ENCODE measurements at places on chromosomes 7 and 10.

GRCh38 chr7:146956853-146957252 is 840.3 kb downstream of the CNTNAP2 start:
- peak; percentile 17 for DNase-seq

DNA sequence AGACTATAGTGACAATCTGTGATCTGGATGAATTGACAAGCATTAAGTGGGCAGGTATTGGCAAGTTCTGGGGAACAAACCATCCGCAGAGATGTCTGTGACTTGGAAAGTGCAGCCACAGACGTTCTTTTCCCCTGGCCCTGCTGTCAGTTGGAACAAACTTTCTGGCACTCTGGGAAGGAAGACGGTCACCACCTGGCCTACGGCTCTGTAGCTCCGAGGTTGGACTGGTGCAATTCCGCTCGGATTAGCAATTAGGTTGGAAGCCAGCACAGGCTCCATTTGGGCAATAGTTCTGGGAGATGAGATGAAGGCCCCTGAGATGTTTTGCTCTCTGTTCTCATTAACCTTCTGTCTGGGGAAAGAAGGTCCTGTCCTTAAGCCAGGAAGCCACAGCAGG is 437.5 kb downstream of the CALN1 start:
- no peak for DNase-seq

GRCh38 chr7:100489824-100490223 is 6.1 kb downstream of the NYAP1 start:
- DNase-seq: peak; percentile 95

DNA sequence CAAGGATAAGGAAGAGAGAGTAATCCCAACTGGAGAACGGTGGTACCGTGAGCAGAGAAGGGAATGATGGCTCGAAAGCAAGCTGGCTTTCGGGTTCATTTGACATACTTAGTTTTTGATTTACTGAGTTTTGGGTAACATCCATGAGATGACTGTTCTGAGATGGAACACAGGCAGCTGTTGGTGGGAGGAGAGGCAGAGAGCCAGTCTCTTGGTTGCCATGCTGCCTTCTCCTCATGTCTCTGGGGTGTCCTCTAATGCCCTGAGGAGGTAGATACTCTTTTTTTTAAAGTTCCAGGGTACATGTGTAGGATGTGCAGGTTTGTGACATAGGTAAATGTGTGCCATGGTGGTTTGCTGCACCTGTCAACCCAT is 76.4 kb upstream of the NRP1 start:
- DNase-seq: no peak

DNA sequence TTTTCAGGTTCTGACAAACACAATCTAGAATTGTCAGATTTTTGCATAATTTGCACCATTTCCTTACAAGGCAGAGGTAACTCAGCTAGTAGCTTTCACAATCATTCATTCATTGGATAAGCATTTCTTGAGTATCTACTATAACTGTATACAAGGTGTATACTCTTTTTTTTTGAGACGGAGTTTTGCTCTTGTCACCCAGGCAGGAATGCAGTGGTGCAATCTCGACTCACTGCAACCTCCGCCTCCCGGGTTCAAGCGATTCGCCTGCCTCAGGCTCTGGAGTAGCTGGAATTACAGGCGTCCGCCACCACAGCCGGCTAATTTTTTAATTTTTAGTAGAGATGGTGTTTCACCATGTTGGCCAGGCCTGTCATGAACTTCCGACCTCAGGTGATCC is 16.2 kb upstream of the EXOC6 start:
- DNase-seq: no peak

DNA sequence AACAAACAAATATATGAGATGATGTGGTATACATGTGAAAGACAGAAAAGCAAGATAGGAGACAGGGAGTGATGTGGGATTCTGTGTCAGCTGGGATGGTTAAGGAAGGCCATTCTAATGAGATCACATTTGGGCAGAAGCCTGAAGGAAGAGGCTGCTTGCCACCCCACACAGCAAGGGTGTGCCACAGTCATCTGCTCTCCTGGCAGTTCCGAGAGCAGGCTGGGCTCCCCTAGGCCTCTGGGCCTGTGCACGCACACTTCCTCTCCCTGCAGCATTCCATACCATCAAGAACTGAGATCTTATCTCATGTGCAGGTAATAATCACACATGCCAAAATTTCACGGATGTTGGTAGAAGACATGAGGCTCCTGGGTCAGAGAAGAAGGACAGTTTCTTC is 43.1 kb downstream of the SYPL1 start:
- DNase-seq: no peak

DNA sequence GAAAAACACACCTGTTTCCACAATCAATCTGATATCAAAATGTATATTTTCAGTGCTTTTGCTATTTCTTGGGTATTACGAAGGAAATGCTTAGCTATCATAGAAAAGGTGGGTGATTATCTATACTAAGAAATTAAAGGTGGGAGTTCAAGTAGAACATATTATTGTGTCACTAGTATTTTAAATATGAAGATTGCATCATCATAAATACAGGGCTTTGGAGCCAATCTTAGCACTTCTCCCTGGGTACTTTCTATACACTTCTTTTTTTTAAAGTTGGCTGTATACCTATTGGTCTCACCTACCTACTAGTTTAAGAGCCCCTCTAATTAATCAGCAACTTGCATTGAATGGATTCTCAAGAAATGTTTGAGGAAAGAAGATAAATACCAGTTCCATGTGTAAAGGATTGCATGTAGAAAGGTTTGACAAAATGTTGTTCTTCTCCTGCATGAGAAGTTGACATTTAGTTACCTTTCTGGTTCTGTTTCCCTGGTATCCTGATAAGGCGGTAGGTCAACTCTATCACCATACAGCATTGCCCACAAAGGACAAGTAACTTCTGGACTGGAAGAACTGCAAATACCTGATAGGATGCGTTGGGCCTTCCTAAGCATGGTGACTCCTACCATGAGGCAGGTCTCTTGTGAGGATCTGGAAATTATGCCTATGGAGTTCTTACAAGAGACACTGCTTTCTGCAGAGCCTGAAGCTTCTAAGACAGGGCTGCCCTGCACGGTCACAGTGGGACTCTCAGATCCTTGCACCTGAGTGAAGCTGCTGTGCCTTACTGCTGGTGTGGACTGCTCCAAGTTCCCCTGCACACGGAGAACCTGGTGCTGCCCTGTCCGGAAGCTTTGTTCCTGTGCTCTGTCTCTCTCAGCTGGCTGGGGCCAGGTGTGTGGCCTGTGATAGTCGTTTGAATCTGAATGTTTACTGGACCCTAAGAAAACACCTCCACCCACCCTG is 32.1 kb upstream of the PDSS1 start:
- no peak for DNase-seq

DNA sequence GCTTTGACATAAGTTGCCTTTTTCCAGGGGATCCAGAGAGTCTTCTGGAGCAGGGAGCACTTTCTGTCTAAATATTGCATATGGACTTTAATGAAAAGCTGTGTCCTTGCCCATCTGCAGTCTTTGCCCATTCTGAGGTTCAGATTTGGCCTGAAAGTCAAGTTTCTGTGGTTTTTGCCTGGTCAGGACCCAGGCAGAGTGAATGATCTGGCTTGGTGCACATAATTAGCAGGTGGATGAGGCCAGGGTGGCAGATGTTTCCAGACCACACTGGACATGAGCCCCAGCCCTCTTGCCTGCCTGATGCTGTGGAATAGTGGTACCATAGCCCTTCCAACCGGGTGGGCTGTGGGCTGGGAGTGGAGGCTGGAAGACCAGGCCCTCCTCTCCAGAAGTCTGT is 11.0 kb downstream of the HECW1 start:
- no peak for DNase-seq

- DNase-seq: peak; percentile 71
These were observed 126.0 kb downstream of the SGMS1 start for GRCh38 chr10:50497758-50498157.

GRCh38 chr10:131088619-131089018 is 222.9 kb downstream of the TCERG1L start:
- DNase-seq: no peak

DNA sequence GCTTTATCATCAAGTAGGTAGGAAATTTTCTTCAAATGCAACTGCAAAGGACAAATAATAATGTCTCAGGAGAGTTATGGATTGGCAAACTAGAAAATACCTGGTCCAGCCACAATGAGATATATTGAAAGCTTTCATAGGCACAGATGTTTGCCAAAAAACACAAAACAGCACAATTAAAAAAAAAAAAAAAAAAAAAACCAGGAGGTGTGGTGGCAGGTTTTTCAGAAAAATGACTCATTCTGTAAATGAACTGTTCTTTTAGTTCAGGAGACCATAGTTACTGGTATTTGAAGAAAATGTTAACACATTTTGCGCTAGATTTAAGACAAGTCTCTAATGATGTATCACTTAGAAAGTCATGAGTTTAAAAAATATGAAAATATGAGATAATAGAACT is 55.0 kb upstream of the JCAD start:
- DNase-seq: no peak

DNA sequence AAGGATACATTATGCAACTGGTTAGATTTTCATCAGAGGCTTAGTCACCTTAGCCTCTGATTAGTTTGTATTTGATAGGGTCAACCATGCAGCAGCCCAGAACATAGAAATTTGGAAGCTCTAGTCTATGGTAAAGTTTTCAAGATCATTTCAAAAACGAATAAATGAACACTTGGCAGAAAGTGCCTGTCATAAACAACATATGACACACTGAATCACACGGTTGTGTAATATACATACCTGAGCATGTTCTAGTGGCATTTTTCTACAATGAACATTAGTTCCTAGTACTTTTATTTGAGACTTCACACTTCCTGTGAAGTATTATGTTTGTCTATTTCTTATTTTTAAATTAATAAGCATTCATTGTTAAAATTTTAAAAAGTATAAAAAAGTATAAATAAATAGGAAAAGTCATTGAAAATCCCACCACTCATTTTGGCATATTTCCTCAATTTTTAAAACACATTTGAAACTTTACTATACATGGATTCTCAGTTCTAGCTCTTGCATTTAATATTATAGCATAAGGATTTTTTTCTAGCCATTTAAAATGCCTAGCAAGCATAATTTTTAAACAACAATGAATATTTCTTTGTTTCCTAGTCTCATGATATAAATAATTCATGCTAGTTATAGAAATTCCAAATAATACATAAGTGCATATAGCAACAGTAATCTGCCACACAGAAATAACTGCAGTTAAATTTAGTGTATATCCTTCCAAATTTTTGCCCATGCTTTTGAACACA is 25.7 kb upstream of the PRPS1L1 start:
- DNase-seq: no peak

GRCh38 chr10:96834120-96834519 is 2.0 kb downstream of the LCOR start:
- peak; percentile 22 for DNase-seq

GRCh38 chr10:66714741-66715140 is 211.1 kb upstream of the LRRTM3 start:
- peak; percentile 8 for DNase-seq

GRCh38 chr10:50286517-50286916 is 35.2 kb upstream of the ASAH2 start:
- DNase-seq: peak; percentile 75

- DNase-seq: peak; percentile 18
These were observed 50.5 kb downstream of the TPST1 start for GRCh38 chr7:66255534-66256100.

- DNase-seq: no peak
These were observed 1.8 kb downstream of the SEPTIN7 start for GRCh38 chr7:35802649-35803048.

GRCh38 chr10:49166484-49167400 is 21.4 kb downstream of the TMEM273 start:
- no peak for DNase-seq

DNA sequence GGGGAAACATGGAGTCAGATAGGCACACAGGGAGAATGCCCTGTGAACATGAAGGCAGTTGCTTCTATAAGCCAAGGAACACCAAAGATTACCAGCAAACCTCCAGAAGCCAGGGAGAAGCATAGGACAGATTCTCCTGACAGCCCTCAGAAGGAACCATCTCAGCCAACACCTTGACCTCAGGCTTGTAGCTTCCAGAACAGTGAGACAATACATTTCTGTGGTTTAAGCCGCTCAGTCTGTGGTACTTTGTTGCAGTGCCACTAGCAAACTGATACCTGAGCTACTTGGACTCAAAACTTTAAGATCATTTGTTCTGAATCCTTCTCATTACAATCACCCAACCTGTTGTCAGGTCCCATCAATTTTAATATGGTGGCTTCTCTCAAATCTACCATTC is 31.2 kb downstream of the ABLIM1 start:
- DNase-seq: no peak

GRCh38 chr7:139708541-139708940 is 69.3 kb downstream of the HIPK2 start:
- no peak for DNase-seq

DNA sequence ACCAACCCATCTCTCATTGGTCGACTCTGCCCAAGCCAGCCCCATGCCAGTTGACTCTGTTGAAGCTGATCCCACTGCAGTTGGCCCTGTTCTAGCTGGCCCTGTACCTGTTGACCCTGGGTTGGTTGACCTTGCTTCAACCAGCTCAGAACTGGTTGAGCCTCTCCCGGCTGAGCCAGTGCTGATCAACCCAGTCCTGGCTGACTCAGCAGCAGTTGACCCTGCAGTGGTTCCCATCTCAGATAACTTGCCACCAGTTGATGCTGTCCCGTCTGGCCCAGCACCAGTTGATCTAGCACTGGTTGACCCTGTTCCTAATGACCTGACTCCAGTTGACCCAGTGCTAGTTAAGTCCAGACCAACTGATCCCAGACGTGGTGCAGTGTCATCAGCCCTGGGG is 7.4 kb downstream of the PPRC1 start:
- DNase-seq: no peak

DNA sequence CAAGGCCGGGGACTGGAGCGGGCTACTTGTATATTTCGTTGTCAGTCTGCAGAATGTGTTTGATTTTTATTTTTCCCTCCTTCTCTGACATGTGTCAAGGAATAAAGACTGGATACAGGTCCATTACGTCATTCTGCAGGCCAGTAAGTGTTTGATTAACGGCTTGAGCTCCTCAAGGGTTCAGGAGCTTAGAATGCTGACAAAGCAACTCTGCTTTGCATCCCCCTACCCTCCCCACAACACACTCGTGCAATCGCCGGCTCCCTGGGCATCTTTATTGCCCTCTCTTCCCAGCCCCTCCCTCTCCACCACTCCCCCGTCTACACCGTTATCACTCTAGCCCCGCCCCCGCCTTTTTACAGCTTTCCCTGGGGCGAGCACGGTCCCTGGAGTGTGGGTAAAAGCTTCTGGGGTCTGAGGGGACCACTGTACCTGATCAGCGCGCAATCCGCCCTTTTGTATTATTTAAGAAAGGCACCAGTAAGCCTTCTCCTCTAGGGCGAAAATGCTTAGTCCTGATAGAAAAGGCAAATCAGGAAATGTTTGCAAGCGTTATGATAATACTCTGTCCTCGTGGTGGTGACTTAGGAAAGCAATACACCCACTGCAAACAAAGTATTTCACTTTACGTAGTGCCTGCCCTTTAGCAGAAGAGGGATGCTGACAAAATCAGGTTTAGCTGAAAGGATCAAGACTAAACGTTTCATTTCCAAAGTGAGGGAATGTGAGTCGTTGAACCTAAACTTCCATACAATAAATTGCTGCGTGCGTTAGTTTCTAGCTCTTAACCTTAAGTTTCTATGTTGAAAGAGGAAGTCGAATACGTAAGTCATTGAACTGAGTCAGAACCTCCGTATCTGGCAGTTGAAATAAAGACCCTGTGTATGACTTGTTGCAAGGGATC is 1.4 kb upstream of the CREB5 start:
- peak; percentile 27 for DNase-seq

GRCh38 chr7:92749832-92750446 is 86.4 kb downstream of the CDK6 start:
- no peak for DNase-seq

- no peak for DNase-seq
These were observed 275.2 kb downstream of the ACTR3B start for GRCh38 chr7:153034791-153035190.
